ENCODE measurements at places on chromosomes 1 and 21.

GRCh38 chr1:243716906-243717305, 133.1 kb downstream of the AKT3 start:
- no peak for DNase-seq

DNA sequence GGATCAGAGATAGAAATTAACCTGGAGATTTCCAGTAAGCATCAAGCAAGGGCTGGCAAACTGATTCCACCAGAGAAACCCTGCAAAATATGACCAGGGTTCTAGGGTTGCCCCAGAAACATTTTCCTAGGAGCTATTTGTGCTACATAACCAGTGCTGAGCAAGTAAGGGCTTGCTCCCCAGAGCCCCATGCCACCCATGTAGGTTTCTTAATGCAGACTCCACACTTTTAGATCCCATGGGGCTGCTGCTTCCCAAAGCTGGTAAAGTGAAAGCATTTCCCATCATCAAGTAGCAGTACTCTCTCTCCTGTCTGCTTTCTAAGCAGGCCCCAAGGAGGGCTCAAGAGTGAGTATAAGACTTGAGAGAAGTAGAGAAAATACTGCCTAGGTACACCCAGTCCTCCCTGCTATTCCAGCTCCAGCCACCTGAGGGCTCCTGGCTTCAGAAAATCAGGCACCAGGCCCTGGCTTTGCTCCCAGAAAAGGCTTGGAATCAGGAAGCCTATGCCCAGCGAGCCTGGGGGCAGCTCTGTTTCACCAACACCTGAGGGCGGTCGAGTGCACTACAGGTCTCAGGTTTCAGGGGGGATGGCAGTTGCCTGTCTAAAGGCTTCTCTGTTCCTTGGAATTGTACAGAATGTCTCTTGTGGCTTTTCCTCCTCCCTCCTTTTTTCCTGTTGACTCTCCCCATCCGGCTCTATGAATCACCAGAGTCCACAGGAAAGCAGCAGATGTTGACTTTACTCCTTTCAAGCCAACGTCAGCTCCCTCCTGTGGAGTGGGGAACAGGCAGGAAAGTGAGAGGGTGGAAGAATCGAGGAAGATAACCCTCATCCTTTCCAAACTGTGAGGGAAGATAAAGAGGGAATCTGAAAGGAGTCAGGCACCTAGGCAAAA, 6.2 kb upstream of the ANKRD35 start:
- no peak for DNase-seq

- peak; percentile 89 for DNase-seq
Measured at GRCh38 chr1:20787029-20787839, at the start of gene HP1BP3. HP1BP3 (minus strand) TSS chr1:20787307; CDS start chr1:20780440, 6,867 bp downstream.

DNA sequence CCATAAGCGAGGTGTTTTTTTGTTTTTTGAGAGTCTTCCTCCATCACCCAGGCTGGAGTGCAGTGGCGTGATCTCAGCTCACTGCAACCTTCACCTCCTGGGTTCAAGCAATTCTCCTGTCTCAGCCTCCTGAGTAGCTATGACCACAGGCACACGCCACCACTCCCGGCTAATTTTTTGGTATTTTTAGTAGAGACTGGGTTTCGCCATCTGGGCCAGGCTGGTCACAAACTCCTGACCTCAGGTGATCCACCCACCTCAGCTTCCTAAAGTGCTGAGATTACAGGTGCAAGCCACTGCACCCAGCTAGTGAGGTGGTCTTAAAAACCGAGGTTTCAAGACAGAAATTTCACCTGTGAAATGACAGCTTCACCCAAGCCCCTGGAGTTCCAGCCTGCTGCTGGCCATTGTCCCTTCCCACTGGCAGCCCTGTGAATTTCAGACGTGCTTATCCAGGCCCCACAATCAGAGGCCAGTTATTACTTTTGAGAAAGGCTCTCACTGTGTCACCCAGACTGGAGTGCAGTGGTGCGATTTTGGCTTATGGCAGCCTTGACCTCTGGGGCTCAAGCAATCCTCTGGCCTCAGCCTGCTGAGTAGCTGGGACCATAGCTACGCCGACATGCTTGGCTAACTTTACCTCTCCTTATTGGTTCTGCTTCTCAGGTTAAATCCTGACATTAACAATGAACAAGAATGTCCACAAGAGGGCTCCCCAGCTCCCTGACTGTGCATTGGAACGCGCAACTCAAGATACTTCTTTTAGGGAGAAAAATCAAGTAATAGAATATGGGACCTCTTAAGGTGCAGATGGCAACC, 19.4 kb downstream of the ENO1 start:
- DNase-seq = peak; percentile 33

DNA sequence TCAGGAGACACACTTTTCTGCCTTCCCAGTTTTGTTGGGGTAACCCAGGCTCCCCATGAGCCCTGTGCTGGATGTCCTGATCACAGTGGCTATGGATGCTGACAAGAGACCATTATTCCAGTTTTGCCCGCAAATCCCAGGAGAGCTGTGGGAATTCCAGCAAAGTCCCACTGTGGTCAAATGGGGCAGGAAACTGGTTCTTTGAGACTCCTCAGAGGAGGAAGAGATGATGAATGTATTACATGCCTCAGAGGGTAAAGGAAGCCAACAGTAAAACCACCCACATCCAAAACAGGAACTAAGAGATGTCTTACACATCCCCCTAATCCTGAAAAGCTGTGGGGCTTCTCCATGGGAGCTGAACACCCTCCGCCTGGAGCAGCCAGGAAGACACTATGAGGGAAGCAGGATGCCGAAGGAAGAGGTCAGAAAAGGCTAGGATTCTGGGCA, 12.8 kb upstream of the MPZL1 start:
- DNase-seq = no peak

DNA sequence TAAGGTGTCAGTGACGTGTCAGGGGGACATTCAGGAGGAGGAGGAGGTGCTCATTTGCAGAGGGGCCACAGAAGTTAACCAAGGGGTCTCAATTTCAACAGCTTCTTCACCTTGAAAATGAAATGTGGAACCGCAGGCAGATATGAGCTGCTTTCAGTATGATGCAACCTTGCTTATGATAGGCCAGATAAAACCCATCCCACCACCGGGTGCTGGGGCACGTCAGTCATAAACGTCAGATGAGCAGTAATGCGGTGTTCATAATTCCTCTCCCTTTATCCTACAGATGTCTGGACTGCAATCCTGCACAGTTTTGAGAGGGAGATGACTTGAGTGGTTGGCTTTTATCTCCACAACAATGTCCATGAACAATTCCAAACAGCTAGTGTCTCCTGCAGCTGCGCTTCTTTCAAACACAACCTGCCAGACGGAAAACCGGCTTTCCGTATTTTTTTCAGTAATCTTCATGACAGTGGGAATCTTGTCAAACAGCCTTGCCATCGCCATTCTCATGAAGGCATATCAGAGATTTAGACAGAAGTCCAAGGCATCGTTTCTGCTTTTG, 1.7 kb downstream of the PTGFR start:
- no peak for DNase-seq

GRCh38 chr1:3058263-3059030, 10.6 kb upstream of the PRDM16 start:
- no peak for DNase-seq

DNA sequence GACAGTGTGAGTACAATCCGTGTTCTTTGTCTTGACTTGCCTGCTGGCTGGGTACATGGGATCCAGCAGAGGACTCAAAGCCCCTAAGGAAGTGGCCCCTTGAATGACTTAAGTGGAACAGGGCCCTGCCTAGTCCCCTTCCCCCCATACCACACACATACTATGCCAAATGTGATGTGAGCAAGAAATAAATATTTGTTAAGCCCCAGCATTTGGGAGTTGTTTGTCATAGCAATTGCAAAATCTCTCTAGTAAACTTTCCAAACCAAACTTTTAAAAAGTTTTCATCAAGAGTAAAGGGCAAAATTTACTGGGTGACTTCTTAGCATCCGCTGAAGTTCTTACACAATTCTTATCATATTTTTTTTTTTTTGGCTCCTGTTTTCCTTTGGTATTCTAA, 32.5 kb upstream of the CACHD1 start:
- no peak for DNase-seq

- DNase-seq = no peak
Measured at GRCh38 chr1:41537788-41538351, 53.4 kb upstream of the EDN2 start.

DNA sequence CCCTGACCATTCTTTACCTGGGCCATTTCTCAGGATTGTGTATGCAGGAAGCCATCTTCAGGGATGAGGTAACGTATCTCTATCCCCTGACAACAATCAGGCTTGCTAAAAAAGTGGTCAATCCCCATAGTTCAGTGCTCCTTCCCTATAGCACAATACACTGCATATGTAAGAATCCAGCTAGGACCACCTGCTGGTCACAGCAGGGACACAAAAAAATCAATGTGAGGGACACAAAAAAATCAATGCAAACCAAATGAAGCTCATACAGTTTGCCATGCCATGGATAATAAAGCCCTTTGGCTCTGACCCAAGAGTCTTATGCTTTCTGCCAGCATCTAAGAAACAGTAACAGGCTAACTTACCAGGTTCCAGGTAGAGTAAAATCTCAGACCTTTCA, 16.3 kb downstream of the ACBD6 start:
- DNase-seq = no peak

DNA sequence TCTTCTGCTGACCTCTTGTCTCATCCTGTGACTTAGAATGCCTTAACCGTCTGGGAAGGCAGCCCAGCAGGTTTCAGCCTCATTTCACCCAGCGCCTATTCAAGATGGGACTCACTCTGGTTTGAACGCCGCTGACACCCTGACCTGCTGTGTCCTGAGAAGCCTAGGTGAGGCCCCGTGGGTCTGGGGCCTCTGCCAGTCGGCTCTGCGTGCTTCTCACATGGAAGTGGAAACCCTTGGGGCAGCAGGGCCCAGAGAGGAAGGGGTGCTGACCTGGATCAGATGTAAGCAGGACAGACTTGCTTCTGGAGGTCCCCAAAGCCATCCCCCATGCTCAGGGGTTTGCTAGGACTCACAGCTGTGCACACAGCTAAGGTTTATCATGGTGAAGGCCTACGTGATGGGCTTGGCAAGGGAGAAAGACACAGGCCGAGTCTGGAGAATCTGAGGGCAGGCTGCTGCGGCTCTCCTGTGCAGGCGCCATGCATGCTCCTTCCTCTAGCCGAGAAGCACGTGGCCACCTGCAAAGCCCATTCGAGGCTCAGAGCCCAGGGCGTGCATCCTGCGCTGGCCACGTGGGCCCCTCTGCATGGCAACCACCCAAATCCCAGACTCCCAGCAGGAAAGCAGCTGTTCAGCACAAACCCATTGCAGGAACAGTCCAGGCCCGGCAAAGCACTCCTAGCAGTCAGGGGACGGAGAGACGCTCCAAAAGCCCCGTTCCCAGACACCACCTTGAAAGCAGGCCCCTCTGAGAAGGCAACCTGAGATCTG, 3.8 kb downstream of the TRPM2 start:
- DNase-seq = no peak

DNA sequence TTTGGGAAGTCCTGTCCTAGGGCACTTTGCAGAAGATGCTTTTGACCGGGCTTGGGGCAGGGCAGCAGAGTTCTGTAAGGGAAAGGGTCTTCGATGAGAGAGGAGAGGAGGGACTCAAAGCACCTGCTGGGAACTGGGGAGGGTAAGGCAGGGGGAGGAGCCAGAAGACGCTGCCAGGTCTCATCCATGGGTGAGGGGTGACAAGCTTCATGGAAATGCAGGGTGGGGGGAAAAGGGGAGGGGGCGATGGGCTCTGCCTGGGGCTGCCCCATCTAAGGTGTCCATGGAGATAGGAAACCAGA, 20.9 kb upstream of the C2CD2 start:
- DNase-seq = no peak

DNA sequence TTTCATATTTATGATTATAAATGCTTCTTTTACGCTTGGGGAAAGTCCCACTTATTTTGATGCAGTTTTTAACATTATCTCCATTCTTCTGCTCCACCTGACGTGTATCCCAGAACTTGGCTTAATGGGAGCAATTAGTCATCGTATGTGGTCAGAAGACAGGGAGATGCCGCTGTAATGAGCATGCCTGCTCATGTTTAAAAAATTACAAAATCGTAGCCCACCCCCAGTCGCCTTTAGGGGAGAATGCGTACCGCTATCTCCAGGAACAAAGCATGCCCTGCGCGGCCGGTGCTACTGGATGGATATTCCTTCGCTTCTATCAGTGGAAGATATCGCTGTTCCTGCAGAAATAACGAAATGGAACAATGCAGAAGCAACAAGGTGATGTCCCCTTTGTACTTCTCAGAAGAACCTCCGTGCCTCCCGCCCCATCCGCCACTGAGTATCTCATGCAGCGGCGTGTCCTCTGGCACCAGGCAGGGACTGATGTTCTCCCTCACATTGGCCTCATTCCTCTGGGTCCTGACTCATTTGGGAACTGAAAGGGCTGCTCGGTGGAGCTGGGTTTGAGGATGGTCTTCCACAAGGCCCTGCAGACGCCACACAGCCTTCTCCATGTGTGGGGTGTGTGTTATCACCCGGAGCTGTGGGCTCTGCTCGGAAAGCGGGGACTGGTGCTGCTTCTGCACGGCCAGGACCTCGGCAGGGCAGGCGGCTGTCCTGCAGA, 116.3 kb upstream of the COL6A1 start:
- DNase-seq = no peak

GRCh38 chr1:100943533-100943932, 47.6 kb downstream of the SLC30A7 start:
- no peak for DNase-seq

GRCh38 chr1:153746174-153746573, 18.3 kb downstream of the INTS3 start:
- no peak for DNase-seq

- no peak for DNase-seq
Measured at GRCh38 chr1:233735331-233735730, 121.4 kb downstream of the KCNK1 start.

- no peak for DNase-seq
Measured at GRCh38 chr1:61224609-61225008, 142.2 kb downstream of the NFIA start.

GRCh38 chr1:24908591-24909259, 21.4 kb downstream of the RUNX3 start:
- no peak for DNase-seq

DNA sequence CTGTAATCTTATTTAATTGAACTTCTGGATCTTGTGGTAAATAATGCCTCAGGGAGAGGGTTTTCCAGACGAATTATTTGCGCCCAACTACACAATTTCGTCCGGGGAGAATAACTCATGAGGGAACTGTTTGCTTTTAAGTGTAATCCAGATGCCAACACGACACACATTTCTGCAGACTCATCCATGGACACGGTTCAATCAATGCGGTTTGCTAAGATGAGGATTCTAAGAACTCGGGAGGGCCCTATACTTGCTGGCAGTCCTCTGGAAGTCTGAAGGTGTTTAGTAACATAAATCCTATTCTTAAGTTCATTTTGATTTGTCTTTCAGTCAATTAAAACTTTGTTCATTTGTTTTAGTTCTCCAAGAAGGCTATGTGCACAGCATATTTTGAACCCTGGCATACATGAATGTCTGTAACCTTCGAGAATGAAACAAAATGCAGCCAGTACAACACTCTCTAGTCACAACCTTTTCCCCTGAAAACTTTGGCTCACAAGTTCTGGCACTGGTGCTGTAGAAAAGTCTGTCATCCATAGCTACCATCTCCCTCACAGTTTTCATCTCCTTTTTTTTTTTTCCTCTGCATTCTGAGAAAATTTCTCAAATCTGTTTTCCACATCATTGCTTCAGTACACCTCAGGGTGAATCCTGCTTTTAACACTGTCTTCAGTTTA, 38.8 kb downstream of the DIPK1A start:
- DNase-seq = no peak

- no peak for DNase-seq
Measured at GRCh38 chr1:84653130-84653677, 37.1 kb downstream of the SSX2IP start.

GRCh38 chr1:244049162-244050013, 1.7 kb upstream of the ZBTB18 start:
- peak; percentile 57 for DNase-seq

GRCh38 chr1:2446394-2446793, 29.7 kb upstream of the PLCH2 start:
- DNase-seq = no peak

- no peak for DNase-seq
Measured at GRCh38 chr21:14086553-14086952, 124.2 kb downstream of the LIPI start.
